Panc1 (cell line): ENCODE measurements at places on chromosomes 11 and 22.

GRCh38 chr22:22927888-22928665, 40.5 kb downstream of the IGLL5 start:
- no peak for DNase-seq

- no peak for DNase-seq
Measured at GRCh38 chr11:126304457-126305075, 706 bp downstream of the DCPS start.

DNA sequence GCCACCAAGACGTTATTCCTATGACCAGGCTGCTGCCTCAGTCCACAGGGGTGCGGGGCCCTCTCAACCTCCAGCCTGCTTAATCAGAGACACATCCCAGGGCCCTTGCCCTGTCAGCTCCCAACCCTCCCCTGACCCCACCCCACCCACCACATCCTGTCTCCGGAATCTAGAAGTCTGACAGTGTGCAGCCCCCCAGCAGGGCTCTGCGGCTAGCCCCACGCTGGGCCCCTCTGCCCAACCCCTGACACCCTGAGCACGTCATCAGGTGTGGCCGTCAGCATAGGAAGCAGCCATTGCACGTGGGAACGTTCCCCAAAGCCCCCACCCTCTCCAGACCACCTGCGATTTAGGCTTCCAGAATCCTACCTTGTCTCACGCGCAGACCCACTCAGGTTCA, 34.3 kb upstream of the IGSF9B start:
- DNase-seq: no peak

DNA sequence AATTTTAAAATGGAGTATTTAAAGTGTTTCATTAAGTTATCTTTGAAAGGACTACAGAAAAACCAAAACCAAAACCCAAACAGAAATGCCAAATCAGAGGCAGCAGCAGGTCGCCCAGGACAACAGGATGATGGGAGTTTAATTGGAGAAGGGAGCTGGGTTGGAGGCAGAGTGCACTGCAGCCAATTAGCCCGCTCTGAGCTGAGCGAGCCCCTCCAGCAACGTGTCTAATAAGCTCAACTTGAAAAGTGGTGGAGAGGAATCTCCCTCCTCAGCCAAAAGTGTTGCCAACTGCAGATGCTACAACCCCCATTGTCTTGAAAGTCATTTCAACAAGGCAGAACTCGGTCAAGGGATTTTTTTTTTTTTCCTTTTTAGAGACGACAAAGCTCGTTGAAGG, 323.9 kb downstream of the CADM1 start:
- no peak for DNase-seq

GRCh38 chr11:106304274-106304673, 226.8 kb downstream of the AASDHPPT start:
- DNase-seq: no peak

DNA sequence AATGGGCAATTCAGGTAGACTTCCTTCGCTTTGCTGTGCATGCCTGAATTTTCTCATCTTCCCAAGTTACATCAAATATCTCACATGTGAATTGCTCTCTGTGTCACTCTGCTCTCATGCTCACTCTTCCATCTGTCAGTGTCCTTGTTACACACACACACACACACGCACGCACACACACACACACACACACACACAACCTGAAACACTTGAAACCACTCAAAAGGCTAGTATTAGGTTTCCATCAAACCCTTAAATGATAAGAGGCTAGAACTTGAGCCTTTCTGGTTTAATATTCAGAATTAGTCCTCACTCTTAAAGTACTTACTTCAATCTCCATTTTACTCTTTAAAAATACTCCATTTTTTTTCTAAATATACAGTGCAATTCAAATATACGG, 282.4 kb downstream of the C11orf87 start:
- DNase-seq: no peak

DNA sequence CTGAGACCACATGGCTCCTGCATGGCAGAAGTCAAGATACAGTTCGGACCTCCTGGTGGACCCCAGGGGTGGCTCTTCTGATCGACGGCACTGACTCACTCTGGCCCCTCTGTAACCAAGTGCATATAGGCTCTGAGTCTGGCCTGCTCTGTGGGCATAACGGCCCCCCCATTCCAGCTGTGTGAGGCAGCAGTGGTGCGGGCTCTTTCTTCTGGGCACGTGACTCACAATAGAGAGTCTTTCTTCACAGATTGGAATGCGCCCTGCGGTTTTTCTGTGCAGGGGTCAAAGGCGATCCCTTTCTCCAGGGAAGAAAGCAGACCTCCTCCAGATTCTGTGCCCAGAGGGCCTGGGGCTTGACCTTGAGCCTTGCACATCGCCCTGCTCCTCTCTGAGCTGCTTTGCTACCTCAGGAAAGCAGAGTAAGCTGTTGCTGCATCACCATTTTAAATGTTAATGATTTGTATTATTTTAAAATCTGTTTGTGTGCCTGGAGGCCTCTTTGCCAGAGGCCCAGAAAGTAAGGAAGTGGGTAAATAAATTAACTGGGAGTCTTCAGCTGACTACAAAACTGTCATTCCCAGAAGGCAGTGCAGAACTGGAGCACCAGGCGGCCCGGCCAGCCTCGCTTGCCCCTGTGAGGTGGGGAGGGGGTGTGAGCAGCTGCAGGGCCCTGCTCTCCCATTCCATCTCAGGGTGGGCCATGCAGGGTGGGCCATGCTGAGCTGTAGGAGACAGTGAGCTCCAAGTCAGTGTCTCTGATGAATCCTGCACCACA, 199.0 kb downstream of the GRIK4 start:
- DNase-seq: no peak

DNA sequence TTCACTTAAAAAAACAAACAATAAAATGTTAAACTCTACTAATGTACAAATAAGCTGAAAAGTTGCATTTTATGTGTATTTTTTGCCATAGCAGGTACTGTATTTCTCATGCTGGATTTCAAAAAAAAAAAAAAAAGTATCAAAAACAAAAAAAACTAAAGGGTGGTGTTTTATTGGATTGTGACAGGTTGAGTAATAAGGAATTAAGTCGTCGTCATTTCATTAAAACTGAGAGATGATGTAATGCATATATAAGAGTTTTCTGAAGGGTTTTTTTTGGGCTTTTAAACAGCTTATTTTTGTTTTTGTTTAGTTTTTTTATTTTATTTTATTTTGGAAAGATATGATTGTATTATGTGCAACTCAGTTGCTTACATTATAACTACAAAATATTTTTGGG, 10.9 kb upstream of the ADSL start:
- no peak for DNase-seq

DNA sequence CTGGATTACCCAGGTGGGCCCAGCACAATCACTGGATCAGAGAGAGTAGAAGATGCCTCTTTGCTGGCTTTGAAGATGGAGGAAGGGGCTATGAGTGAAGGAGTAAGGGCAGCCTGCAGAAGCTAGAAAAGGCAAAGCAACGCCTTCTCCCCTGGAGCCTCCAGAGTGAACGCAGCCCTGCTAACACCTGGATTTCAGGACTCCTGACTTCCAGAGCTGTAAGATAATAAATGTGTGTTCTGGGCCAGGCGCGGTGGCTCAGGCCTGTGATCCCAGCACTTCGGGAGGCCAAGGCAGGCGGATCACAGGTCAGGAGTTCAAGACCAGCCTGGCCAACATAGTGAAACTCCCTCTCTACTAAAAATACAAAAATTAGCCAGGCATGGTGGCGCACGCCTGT, 102.4 kb downstream of the MORC2 start:
- DNase-seq: no peak

- no peak for DNase-seq
Measured at GRCh38 chr11:67371911-67372320, 1.5 kb downstream of the CLCF1 start.

DNA sequence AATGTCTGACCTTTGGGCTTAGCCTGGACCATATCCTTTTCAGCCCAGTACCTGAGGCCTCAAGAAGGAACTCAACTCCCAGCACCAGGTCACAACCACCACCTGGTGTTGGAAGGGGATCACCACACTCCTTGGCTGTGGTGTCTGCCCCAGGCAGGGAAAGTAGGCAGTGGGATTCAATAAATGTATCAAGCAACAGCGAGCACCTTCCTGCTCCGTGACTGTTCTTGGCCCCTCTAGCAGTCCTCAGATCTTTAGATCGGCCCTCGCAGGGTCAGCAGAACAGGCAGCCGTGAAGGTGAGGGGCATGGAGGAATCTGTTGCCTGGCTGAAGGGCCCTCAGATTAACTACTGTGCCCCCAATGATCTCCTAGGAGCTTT, 15.9 kb downstream of the ARFGAP2 start:
- DNase-seq: no peak

GRCh38 chr22:28497188-28497587, 182.5 kb downstream of the TTC28 start:
- no peak for DNase-seq

GRCh38 chr22:34070531-34070930, 150.3 kb upstream of the LARGE1 start:
- no peak for DNase-seq

- no peak for DNase-seq
Measured at GRCh38 chr11:58927393-58928106, 11.7 kb upstream of the GLYATL1 start.

- no peak for DNase-seq
Measured at GRCh38 chr11:126624506-126624905, 269.0 kb downstream of the ST3GAL4 start.

DNA sequence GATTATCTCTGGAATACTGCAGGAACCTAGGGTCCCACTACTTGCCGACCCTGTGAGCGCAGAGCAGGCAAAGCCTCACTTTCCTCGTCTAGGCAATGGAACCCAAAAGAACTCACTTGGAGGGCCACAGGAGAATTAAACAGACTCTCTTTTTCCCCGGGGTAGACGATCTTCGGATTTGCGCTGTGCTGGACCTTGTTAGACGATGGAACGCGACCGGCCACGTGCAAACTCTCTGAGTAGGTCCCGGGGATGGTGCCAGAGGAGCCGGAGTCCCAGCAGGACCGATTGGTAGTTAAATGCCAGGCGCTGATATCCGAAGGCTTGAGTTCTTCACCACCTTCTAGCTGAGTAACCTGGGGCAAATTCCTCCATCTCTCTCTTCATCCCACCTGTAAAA, 1.0 kb upstream of the SLC1A2 start:
- DNase-seq: no peak

GRCh38 chr11:56700242-56700913, 1.5 kb downstream of the OR9G1 start:
- DNase-seq: no peak

GRCh38 chr11:441418-442274, at the start of gene ANO9:
TSS of gene ANO9 (minus strand) at chr11:442011. CDS start at chr11:441926, 85 bp downstream.
- DNase-seq: no peak

GRCh38 chr11:19994672-19995071, 165.6 kb downstream of the DBX1 start:
- no peak for DNase-seq

DNA sequence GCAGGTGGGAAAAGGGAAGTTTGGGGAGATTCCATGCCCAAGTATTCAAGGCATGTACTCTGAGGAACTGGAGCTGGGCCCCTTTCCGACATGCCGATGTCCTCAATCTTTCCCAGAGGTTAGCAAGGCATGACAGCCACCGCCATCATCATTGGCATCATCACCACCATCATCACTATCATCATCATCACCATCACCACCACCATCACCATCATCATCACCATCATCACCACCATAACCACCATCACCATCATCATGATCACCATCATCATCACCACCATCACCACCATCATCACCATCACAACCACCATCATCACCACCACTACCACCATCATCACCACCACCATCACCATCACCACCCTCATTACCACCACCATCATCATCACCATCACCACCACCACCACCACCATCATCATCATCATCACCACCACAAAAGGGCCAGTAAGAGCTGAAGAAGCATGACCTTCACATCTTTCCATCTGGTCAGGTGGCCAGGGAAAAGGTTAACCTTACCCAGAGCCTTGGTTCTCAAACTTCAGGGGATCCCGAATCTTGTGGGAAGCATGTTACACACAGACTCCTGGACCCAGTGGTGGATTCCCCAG, 25.8 kb downstream of the PHF21B start:
- DNase-seq: no peak

DNA sequence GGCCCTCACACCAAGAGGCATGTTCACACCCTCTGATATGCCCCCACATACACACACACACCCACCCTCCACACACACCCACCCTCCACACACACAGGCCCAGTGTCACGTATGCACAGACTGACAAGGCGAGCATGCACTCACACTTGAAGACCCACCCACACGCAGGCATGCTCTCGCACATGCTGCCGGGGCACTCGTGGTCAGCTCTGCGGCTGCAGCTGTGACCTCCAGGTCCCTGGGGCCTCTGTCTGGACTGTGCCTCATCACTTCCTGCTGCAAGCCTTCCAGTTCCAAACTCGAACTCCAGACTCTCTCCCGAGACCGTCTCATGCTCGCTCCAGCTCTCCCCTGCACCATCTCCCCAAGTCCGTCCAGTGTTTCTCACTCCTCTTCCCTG, 9.5 kb downstream of the DCHS1 start:
- DNase-seq: no peak

- DNase-seq: peak; percentile 72
Measured at GRCh38 chr11:35040221-35040942, 98.6 kb upstream of the CD44 start.

DNA sequence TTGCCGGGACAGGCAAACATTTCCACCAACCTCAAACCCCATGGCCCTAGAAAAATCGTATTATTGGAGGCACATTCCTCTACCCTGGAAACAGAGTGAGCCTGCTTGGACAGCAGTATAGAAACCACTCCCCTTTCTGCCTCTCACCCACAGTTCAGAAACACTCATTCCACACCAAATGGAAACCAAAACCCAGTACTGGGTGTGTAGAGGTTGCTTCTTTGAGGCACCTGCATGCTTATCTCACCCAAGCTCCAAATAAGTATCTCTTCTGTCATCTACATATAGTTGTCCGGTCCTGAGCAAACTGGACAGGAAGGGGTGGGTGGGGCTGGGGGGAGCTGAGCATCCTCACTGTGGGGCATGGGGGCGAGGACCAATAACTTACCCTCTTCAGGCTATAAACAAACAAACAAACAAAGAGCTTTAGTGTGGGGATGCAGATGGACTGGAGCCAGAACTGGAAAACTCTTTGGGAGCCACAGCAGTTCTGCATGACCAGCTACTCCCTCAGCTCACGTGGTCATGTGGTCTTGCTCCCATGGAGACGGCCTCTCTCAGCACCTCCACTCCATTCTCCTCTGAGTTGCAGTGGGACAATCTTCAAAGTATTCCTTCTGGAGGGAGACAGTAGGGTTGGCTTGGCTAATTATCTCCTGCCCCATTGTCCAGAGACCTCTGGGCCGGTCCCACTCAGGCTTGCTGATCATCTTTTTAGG, 1.0 kb upstream of the PLAAT2 start:
- no peak for DNase-seq

GRCh38 chr11:115042002-115042401, 363.7 kb downstream of the NXPE2 start:
- DNase-seq: no peak
